ENCODE measurements at places on chromosomes 1 and 21.

DNA sequence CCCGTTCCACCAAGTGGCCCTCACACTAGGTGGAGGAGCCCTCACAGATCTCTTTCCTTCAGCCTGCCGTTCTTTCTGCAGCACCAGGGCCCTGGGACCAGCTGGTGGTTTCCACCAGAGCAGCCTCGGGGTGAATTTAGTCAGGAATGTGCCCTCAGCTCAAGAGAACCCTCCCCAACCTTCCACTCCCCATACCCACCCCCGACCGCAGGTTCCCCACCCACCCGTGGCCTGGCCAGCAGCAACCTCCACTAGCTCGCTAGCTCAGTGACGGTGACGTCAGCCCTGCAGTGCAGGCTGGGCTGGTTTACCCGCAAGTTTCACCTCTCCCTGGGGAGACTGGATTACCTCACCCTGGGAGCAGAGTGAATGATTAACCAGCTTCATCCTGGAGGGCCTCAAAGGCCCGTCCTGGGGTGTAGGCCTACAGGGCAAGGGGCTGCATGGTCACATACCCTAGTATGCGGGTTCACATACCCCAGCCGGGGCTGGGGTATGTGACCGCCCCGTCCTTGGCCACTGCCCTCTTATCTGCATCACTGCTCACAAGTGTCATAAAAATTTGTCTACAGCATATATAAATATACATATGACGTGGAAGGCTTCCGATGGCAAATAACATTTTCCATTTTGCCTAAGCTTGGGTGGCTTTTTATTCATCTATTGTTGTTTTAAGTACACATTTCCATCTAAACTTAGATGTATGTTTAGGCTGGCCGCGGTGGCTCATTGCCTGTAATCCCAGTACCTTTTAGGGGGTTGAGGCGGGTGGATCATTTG, 24.5 kb downstream of the ELF3 start:
- no peak for DNase-seq

DNA sequence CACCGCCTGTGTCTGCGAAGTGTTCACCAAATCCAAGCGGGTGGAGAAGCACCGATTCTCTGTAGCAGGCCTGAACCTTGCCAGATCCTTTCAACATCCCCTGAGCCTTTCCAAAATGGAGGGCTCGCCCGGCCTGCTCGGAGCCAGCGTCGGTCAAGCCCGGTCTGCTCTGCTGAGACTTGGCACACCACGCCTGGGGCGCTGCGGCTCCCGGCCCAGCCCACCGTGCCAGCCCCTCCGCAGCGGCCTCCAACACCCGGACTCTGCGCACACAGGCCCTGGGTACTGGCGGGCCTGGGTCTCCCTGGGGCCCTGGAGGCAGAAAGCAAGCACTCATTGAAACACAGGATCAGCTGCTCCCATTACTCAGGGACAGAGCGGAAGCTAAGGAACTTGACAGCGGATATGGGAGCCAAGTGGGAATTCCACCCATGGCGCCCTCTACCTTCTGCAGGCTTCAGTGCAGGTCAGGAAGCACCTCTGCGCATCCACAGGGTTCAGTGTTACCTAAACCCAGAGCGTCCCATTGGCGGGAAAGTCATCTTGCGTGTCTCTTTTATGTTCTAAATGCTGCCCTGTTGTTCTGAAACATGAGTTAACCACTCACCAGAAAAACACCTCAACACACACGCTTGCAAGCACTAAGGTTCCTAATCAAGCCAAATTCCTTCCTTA, 159.9 kb downstream of the ZBTB18 start:
- no peak for DNase-seq

GRCh38 chr1:208344202-208344857, 100.1 kb upstream of the PLXNA2 start:
- no peak for DNase-seq

DNA sequence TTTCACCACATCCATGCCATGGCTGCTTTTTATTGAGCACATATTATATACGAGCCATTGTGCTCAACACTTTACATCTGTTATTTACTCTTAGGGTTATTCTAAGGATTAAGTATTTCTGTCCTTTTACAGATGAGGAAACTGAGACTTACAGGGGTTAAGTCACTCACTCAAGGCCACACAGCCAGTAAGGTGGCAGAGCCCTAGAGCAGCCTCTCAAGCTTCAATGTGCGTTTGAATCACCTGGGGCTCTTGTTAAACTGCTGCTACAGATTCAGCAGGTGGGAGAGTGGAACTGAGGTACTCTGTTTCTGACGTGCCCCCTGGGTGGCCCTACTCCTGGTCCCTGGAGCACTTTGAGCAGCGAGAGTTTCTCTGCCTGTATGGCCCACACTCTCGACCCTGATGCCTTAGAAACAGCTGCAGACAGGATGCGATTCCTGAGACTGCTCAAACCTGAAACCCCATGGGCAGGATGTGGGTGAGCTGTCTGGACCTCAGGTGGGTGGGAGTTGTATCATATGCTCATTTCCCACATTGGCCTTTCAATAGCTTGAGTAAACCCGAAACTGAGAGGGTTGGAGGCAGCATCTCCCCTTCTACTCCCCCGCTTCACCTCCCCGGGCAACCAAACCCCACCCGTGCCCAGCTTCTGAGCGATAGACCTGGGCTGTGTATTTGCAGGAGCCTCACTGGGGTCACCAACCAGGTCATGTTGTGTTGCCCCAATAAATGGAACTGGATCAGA, 59.3 kb downstream of the MAN1C1 start:
- peak; percentile 79 for DNase-seq

- no peak for DNase-seq
Observed at GRCh38 chr1:187281085-187281484, 452.3 kb downstream of the PLA2G4A start.

- no peak for DNase-seq
Observed at GRCh38 chr1:10939654-10940450, 72.6 kb upstream of the TARDBP start.

DNA sequence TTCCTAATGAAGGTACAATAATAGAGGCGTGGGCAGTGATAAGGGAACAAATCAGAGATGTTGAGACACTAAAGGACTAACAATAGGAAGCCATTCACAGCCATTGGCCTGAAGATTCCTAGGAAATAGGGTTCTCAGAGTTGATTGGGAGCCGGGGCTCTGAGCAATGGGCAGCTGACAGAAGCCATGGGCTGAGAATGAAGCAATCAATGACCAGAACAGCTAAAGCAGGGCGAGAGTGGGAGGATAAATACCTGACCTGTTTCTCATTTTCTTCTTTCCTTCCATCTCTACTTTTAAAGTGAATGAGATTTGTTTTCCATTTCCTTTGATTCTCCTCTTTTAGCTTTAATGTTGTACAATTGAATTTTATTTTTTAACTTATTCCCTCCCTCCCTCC, 774.7 kb upstream of the ADGRL4 start:
- no peak for DNase-seq

DNA sequence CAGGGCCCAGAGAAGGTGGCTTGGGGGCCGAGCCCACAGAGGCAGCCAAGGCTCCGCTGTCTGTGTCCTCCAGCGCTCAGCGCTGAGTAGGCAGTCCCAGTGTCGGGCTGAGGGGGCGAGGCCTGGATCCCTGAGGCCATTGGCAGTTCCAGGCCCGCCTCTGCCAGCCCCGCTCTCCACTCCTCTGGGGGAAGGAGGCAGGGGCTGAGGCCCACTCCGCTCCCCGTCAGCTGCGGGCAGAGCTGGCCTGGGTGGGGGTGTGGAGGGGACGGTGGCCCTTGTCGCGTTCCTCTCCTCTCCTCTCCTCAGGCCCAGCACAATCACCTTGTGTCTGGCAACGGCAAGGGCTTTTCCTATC, 132.8 kb downstream of the CASZ1 start:
- no peak for DNase-seq

DNA sequence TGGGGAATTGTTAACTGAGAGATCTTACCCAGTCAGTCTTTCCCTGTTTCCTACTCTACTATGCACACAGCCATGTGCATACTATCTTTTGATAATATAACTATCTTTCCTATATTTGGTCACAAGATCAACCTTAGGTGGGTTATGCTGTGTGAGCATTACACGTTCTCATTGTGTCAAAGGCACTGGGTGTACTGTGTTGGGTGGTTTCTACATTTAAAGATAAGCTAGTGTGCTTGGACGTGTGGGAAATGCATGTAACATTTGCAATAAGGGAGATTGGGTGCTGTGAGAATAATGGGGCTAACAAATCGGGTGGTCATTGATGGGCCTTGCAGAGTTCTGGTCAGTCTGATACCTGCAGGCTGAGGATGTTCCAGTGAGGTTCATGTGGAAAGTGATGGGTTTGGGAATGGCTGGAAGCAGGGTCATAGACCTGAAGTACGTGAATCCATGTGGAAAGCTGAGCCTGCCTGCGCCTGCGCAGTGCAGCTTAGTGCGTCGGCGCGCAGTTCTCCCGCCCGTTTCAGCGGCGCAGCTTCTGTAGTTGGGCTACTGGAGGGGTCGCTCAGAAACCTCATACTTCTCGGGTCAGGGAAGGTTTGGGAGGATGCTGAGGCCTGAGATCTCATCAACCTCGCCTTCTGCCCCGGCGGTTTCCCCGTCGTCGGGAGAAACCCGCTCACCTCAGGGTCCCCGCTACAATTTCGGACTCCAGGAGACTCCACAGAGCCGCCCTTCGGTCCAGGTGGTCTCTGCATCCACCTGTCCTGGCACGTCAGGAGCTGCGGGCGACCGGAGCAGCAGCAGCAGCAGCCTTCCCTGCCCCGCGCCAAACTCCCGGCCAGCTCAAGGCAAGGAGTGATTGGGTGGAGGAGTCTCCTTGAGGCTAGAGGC, at the start of gene MSH4:
Gene MSH4 (plus strand): TSS at position 507 of the 897 bp plus-strand sequence. CDS start 104 bp downstream, at position 611.
- DNase-seq = no peak

All from CD8-positive, alpha-beta T cell (primary cell).